ENCODE measurements at places on chromosomes 4 and X.
A peak's percentile ranks its signal among the peaks of the same experiment; 100 is the strongest.

DNA sequence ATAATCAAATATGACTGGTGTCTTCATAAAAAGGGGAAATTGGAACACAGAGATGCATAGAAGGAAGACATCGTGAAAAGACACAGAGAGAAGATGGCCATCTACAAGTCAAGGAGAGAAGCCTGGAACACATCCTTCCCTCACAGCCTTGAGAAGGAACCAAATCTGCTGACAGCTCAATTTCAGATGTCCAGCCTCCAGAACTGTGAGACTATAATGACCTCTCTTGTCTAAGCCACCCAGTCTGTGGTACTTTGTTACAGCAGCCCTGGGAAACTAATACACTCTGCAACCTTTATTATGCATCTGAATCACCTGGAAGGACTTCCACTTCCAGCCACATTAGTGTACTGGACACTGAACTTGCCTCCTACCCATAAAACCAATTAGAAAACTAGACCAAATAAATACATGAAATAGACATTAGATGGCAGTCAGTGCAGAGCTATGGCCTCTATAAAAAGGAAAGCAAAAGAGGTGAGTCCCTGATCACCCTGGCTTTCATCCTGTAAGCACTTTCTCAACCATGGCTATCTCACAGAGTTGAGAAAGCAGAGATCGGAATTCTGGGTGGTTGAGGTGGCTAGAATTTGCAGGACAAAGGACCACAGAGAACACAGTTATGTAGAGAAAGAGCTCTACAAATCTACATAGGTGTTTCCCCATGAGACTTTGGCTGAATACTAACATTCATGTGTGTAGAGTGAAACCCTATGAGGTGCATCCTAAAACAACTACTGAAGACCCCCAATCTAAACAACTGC lies 25.7 kb downstream of the GAB3 start:
- no peak for DNase-seq

GRCh38 chr4:93084599-93085305 lies 743.8 kb upstream of the ATOH1 start:
- no peak for DNase-seq

DNA sequence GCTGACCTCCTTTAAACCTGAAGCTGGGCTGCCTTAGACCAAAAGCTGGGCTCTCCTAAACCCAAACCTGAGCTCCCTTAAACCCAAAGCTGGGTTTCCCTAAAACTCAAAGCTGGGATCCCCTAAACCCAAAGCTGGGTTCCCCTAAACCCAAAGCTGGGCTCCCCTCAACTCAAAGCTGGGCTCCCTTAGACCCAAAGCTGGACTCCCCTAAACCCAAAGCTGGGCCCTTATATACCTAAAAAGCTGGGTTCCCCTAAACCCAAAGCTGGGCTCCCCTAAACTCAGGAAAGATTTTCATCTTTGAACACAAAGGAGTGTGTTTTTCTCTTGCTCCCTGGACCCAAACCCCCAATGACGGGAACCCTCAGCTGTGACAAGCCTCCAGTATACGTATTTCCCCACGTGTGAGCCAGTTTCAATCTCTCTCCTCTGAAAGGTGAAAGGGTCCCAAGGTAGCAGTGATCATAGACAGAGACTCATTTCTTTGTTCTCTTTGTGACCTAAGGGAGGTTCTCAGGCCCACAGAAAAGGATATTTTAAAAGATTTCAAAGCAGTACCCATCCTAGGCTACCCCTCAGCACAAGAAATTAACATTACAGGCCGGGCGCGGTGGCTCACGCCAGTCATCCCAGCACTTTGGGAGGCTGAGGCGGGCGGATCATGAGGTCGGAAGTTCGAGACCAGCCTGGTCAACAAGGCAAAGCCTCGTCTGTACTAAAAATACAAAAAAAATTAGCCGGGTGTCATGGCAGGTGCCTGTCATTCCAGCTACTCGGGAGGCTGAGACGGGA lies 31.3 kb upstream of the ASMTL start:
- no peak for DNase-seq

GRCh38 chrX:119942173-119942819 lies 1.3 kb downstream of the NKAP start:
- no peak for DNase-seq

GRCh38 chr4:82371497-82371896 lies 2.3 kb downstream of the HNRNPD start:
- no peak for DNase-seq

DNA sequence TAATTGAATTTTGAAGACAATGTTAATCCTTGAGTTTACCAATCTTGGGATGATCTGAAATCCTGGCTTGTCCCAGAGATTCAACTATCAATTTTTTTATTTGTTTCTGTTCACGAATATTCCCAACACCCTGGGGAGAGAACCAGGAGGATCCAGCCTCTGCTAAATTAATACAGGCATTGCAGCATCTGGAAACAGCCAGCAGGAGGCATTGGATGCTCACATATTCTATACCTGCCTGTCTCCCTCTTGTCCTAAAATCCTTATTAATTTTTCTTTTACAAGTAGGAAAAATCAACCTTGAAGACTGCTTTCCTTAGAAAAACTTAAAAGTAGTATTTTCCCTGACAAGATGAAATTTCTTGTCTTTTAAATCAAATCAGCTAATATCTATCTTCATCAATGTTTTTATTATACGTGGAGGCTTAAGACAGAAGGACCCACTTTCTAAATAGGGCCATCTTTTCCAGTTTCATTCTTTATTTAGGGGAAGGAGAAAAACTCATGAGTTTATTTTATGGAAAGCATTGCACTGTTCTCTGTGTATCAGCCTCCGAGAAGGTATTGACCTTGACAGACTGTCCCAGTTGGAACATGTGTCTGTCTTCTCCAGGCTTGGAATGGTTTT lies 102.4 kb downstream of the CLNK start:
- DNase-seq, result peak; percentile 61

- no peak for DNase-seq
Measured at GRCh38 chrX:66098162-66098561, 58.3 kb upstream of the VSIG4 start.

DNA sequence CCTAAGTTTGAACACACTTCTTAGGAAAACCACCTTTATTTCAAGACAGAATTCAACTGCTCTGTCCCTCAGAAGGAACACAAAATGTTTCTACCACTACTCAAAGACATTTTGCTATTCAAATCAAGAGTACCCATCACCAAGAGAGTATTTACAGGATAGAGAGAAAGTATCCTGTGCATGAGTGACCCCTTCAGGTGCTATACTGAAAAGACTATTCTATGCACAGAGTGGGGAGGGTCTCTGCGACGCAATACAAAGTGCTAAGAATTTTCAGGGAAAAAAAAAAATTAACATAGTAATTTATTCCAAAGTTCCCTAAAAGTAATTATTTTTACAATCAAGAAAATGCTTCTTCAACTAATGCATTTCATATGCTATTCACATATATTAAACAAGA lies 346.4 kb upstream of the FAM241A start:
- DNase-seq, result no peak

- no peak for DNase-seq
Measured at GRCh38 chrX:21733705-21734104, 24.2 kb downstream of the SMPX start.

DNA sequence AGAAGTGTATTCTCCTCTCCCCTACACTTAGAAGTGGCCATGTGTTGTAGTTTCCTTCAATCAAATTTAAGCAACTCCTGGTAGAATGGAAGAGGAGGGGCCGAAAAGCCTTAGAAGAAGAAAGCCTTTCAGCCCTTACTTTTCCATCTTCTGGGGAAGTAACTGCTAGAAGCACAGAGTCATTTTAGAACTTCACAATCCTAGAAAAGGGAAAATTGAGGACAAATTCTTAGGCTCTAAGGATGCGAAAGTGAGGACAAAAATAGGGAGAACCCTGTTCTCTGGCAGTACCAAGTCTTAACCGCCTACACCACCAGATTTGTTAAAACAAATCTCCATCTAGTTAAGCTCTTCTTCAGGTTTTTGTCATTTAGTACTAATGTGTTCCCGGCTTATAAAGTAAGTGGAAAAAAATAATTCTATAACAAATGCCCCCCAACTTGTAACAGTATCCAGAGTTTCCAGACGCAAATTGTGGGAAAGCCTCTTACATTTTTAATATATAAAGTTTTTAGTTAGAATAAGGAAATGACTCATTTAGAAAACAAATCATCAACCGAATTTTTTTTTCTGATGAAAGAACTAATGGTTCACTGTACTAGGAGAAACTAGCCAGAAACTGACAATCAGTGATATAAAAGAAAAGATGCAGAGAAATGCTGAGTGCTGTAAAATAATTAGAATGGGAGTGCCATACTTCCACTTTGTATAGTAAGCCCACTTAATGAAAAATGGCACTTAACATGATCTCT lies 76.0 kb downstream of the ARAP2 start:
- no peak for DNase-seq

DNA sequence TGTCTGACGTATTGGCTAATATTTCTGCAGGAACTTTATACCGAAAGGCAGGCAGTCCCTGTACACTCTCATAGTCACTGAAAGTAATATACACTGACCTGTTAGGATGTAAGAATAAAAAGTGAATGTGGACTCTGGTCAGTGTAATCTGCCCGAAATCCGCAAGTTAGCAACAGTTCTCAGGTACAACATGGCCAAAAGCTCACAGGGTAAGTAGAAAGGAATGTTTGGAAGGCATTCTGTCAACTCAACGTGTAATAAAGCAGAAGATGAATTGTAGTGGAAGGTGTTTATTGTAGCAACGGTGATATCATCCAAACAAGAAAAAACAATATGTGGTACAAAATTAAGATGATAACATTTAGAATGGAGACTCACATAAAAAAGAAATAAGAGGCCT lies 26.0 kb upstream of the NUP54 start:
- DNase-seq, result no peak

- no peak for DNase-seq
Measured at GRCh38 chr4:94014484-94015136, 186.1 kb downstream of the ATOH1 start.

DNA sequence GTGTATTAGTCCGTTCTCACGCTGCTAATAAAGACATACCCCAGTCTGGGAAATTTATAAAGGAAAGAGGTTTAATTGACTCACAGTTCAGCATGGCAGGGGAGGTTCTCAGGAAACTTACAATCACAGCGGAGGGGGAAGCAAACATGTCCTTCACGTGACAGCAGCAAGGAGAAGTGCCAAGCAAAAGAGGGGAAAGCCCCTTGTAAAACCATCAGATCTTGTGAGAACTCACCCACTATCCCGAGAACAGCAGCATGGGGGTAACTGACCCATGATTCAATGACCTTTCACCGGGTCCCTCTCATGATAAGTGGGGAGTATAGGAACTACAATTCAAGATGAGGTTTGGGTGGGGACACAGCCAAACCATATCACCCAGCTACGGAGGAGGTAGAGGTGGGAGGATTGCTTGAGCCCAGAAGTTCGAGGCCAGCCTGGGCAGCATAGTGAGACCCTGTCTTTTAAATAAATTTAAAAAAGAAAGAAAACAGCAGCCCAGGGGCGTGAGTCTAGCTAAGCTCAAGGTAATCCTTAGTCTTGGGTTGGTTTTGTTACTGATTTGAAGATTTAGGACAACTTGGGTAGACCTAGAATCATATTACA lies 46.4 kb upstream of the TMEM131L start:
- no peak for DNase-seq

DNA sequence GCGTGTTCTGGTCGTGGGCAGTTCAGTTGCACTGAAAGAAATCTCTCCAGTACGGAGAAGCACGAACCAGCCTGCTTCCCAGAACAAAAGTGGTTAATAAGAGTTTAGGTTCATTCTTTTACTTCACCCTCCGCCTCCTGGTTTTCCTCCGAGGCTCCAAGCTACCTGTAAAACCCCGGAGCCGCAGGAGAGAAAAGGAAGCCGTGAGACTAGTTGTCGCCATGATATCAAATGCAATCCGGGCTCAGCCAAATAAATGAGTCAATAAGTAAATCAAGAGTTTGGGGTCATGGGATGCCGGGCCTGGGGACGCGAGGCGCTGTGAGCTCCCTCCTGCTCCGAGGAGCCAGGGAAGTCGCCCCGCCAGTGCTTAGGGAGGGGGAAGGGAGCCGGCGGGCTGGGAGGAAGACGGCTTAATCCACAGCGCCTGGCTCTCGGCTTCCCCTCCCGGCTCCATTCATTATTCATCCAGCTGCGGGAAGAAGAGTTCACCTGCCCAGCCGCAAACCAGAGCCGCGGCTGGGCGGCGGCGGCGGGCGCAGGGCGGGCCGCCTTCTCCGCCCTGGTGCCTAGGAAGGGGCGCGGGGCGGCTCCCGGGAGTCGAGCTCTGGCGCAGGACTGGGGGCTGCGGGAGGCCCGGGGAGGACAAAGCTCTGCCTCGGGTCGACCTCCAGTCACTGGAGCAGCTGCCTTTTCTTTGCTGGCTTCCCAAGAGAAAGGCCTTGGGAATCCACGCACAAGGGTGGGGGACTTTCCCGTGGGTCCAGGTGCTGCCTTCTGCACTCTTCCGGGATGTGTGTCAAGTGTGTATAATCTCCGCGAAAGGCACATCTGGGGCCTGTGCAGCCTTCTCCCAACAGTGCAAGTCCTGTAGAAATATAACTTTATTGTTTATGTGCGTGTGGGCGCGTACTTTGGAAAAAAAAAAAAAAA lies 1.7 kb downstream of the FRAS1 start:
- DNase-seq, result peak; percentile 48

DNA sequence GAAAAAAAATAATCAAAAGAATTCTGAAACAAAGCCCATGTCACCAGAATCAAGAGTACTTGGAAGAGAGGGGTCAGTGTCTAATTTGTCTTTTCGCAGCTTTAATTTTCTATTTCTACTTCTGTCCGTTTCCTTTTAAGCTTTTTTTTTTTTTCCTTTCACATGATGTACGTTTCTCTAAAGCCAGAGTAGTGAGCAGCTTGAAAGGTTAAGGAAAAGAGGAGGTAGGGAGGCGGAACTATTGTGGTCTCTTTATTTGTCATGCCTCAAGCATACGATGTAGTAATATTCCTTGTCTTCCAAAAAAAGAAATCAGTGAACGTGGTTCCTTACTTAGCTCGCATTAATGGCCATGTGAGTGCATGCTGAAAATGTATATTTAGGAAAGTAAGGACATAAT lies 311.5 kb downstream of the TENM3 start:
- DNase-seq, result no peak

Measured in kidney capillary endothelial cell (primary cell).